ENCODE measurements at places on chromosomes 5 and 9. TPM values are rescaled to one million over a fixed set of nuclear protein-coding genes. Genes with fewer than 3 reads are reported as not detected.

The PCDHA1 gene
- polyA plus RNA-seq: 0.09 TPM

The RETREG1 gene
- polyA plus RNA-seq: 2.2 TPM

The CLTA gene
- 228 TPM for polyA plus RNA-seq

DNA sequence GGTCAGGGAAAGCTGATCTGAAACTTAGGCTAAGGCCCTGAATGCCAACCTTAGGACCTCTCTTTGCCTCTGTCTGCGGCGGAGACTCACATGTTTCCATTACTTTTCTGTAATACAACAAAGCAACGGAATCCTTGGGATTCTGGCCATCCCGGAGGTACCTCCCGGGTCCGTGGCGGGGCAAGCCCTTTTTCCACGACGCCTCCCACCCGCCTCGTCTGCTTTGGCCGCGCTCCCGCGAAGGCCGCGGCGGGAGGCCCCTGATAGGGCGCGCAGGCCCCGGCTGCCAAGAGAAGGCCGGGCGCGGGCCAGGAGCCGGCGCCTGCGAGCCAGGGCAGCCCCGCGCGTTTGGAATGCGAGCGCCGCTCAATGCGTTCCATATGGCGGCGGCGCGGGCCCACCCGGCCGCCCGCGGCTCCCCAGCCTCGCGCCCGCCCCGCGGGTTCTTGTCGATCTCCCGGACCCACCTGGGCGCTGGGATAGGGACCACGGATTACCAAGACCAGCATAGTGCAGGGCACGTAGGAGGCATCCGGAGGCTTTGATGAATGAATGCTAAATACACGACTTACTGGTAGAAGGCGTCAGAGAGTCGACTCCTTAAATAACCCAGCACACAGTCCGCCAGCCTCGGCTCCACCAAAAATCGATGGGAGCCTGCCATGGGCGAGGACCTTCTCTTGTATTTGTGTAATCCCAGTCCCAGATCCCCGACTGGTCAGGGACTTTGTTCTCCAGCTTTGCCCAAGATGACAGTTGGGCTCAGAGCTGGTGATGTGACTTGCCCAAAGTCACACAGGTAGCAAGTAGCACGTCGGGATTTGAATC lies 17.5 kb upstream of the PHF19 start:
- no peaks in the 10 kb centered on the region for H3K27me3 ChIP-seq
- H3K27ac ChIP-seq: peak overlapping the region; percentile 33
- peaks cover 14% of the 10 kb centered on the region for H3K4me1 ChIP-seq

- no peak overlapping the region for H3K27ac ChIP-seq
- no peaks in the 10 kb centered on the region for H3K36me3 ChIP-seq
- no peak for DNase-seq
- no peak overlapping the region for H3K4me3 ChIP-seq
These were observed 409.5 kb upstream of the ITGA1 start for GRCh38 chr5:52378237-52378636.

GRCh38 chr9:17004500-17004899 lies 130.3 kb upstream of the CNTLN start:
- H3K4me1 ChIP-seq: no peaks in the 10 kb centered on the region
- no peak overlapping the region for H3K4me3 ChIP-seq
- no peaks in the 10 kb centered on the region for H3K27me3 ChIP-seq
- DNase-seq: no peak
- no peaks in the 10 kb centered on the region for H3K36me3 ChIP-seq

- no peaks in the 10 kb centered on the region for H3K4me1 ChIP-seq
- H3K27me3 ChIP-seq: no peaks in the 10 kb centered on the region
- no peak for DNase-seq
These were observed 598.4 kb downstream of the ACTL7B start for GRCh38 chr9:108257382-108257781.

DNA sequence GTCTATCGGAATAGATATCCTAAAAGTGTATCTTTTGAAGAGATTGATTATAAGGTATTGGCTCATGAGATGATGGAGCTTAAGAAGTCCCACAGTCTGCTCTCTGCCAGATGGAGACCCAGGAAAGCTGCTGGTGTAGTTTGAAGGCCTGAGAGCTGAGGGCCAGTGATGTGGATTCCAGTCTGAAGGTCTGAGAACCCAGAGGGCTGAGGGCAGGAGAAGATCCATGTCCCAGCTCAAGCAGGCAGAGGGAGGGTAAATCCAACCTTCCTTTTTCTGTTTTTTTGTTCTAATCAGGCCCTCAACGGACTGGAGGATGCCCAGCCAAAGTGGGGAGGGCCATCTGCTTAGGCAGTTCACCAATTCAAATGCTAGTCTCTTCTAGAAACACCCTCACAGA lies 11.0 kb upstream of the ABL1 start:
- peaks cover 12% of the 10 kb centered on the region for H3K4me1 ChIP-seq
- no peaks in the 10 kb centered on the region for H3K27me3 ChIP-seq
- no peak overlapping the region for H3K4me3 ChIP-seq
- no peak for DNase-seq

GRCh38 chr9:12908895-12909294 lies 134.1 kb downstream of the LURAP1L start:
- H3K4me3 ChIP-seq: no peak overlapping the region
- no peak for DNase-seq
- H3K36me3 ChIP-seq: no peaks in the 10 kb centered on the region
- no peaks in the 10 kb centered on the region for H3K27me3 ChIP-seq
- H3K4me1 ChIP-seq: no peaks in the 10 kb centered on the region

GRCh38 chr9:2502760-2503159 lies 118.8 kb upstream of the VLDLR start:
- no peak overlapping the region for H3K4me3 ChIP-seq
- no peak for DNase-seq
- no peak overlapping the region for H3K27ac ChIP-seq
- H3K4me1 ChIP-seq: no peaks in the 10 kb centered on the region

GRCh38 chr9:86676396-86676795 lies 270.9 kb downstream of the GAS1 start:
- no peaks in the 10 kb centered on the region for H3K36me3 ChIP-seq
- no peaks in the 10 kb centered on the region for H3K4me1 ChIP-seq
- H3K27ac ChIP-seq: no peak overlapping the region
- no peak for DNase-seq
- H3K27me3 ChIP-seq: no peaks in the 10 kb centered on the region

DNA sequence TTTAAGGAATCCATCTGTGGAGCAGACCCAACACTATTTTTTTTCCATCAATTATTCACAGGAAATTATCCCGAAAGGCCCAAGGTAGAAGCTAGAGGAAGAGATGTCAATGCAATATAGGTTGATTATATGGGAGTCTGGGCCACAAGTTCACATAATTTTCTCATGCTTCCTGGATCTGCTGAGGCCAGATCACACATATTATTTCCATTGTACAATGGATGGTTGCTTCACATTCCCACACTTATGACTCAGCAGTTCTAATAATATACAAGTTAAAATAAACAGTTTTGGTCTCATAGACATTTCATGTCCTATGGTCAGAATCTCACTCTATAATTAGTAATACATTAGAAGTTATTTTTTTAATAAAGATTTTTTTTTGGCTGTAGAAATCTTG lies 66.0 kb upstream of the PTPRD start:
- H3K27me3 ChIP-seq: no peaks in the 10 kb centered on the region
- no peak overlapping the region for H3K27ac ChIP-seq
- H3K4me3 ChIP-seq: no peak overlapping the region
- no peaks in the 10 kb centered on the region for H3K36me3 ChIP-seq
- H3K4me1 ChIP-seq: no peaks in the 10 kb centered on the region

DNA sequence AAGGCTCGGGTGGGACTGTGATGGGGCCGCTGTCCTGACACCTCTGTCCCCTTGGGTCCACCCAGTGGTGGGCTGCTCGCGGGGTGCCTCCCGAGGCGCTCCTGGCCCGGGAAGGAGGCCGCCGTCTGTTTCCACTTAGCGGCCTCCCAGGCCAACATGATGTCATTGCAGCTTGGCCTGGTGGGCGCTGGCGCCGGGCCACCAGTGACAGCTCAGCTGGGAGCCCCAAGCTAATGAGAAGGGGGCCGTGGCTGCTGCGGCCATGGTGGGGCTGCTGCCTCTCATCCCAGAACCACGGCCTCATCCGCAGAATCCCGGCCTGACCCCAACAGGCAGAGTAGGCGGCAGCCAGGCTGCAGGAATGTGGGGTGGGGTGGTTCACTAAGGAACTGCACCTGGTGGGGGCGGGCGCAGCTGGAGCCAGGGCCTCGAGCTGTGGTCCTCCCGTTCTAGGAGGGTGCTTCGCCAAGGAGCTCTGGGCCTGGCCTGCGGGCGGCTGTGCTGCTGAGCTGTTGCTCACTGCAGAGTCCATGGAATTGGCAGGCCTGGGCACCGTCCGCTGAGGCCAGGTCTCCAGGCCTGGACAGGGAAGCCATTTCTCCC lies 123.5 kb upstream of the COL5A1 start:
- no peak overlapping the region for H3K27ac ChIP-seq
- H3K36me3 ChIP-seq: no peaks in the 10 kb centered on the region
- H3K27me3 ChIP-seq: peaks cover 5% of the 10 kb centered on the region
- H3K4me1 ChIP-seq: no peaks in the 10 kb centered on the region
- DNase-seq: no peak

- no peaks in the 10 kb centered on the region for H3K27me3 ChIP-seq
- no peak for DNase-seq
- no peaks in the 10 kb centered on the region for H3K4me1 ChIP-seq
- H3K4me3 ChIP-seq: no peak overlapping the region
- H3K27ac ChIP-seq: no peak overlapping the region
These were observed 422.1 kb downstream of the PDE4D start for GRCh38 chr5:59471463-59471862.
